T-helper 9 cell (primary cell): ENCODE measurements at places on chromosomes 2 and 18.

DNA sequence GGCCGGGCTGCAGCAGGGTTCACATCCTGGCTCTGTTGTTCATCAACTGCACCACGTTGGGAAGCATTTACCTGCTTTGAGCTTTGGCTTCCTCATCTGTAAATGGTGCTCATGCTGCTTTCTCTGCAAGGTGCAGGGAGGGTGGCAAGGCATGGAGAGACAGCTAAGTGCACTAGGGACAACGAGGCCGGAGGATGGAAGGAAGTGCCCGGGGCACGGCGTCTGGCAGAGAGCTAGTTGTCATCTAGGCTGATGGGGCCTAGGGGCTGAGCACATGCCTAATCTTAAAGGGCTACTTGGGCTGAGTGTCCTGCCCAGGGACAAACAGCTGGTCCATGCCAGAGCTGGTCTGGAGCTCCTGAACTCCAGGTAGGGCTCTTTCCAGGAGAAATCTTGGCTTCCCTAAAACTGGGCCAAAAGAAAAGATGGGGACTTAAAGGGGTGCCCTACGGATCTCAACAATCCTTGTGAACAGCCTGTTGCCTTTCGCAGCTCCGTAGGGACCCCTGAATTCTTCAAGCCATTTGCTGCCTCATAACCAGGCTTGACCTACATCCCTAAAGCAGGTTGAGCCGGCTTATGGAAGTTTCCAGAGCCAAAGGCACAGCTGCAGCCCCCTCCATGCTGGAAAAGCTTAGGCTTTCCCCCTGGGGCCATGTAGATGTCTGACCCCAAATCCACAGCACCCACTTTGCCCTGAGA is 130.8 kb downstream of the SMAD7 start:
- no peak for DNase-seq

GRCh38 chr18:14937271-14937670 is 189.3 kb downstream of the ANKRD30B start:
- no peak for DNase-seq

- no peak for DNase-seq
Observed at GRCh38 chr2:205680067-205680466, 2.2 kb upstream of the NRP2 start.

DNA sequence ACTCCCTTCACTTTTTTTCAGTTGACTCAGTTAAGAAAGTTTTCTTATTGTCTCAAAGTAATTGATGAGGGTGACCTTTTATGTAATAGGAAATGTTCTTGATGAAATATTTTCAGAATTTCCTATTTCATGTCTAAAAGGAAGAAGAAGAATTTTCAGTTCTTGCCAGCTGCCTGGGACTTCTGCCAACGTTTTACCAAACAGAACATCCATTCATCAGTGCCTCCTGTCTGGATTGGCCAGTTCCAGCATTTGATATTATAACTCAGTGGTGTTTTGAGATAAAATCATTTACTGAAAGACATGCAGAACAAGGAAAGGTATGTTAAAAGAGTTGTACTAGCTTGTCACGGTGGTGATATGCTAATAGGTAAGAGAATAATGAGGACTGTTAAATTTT is 104.7 kb upstream of the MYO3B start:
- no peak for DNase-seq

DNA sequence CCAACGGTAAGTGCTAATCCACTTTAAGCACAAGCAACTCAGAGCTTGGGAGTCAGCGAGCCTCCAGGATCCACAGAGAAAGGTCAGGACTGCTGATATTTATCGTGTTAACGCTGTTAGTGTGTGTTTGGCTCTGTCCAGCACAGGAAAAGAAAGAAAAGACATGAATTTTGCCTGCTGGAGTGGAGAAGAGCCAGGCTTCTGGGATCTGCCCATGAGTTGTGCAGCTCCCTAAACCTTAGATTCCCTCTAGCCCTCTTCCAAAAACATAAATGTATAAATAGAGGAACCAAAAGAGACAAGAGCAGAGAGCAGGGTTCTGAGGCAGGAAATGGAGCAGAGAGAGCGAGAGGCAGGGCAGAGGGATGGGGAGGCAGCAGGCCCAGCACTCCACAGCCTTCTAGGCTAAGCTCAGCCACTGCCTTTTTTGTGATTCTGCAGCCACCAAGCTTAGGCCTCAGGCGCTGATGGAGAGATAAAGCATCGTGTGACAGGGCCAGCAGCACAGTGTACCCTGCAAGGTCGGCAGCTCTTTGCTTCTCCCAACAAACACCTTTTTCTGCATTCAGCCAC is 14.5 kb upstream of the MAT2A start:
- DNase-seq, result no peak

DNA sequence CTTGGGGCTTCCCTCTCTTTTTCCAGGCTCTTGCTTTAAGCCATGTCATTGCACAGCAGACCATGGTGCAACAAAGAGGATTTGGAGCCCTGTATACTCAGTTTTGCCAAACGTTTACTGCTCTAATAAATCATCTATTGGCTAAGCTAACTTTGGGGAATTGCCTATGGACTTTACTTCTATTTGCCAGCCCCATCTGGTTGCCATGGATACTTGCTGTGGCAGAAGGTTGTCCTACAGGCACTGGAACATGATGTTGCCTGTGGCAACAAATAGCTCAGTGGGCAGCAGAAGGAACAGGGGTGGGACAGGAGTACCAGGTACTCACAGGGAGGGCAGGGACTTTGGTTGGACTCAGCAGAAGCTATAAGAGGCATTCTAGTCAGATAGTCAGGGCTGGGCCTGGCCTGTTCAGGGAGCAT is 129.7 kb downstream of the CCDC85A start:
- DNase-seq, result no peak

GRCh38 chr18:79525556-79526467 is 130.1 kb downstream of the NFATC1 start:
- DNase-seq, result no peak

- DNase-seq, result no peak
Observed at GRCh38 chr2:3100386-3100785, 277.2 kb downstream of the EIPR1 start.

DNA sequence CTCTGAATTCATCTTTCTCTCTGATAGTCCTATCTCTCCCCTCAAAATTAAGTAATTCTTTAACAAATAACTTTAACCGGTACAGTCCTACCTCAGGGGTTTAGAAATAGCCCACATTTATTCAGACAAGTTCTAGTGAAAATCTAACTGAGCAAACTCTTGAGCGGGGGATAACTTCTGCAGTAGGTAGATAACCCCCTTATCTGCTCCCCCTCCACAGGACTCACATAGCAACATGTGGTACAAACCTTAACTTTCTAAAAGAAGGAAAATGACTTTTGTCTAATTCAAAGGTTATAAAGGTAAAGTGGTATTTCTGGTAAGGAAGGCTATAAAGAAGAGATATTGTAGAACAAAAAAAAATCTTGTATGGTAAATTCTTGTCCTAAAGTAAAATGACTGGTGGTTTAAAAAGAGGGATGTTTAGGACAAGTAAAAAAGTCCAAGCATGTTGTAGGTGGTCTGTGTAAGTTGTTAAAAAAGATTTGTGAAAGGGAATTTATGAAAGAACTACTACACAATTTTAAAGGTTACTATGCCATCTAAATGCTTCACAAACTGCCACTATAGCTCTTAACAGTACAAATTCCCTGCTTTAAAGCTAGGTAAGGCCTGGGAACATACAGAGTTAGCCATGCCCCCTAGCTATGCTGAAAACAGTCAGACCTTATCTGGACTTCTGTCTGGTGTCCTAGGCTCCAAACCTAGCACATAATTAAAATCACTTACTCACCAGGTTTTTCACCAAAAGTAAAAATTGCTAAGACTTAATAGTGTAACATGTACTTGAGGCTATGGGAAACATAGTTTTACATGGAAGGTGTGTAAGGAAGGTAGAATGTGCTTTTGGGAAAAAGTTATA is 8.1 kb upstream of the RPIA start:
- no peak for DNase-seq

DNA sequence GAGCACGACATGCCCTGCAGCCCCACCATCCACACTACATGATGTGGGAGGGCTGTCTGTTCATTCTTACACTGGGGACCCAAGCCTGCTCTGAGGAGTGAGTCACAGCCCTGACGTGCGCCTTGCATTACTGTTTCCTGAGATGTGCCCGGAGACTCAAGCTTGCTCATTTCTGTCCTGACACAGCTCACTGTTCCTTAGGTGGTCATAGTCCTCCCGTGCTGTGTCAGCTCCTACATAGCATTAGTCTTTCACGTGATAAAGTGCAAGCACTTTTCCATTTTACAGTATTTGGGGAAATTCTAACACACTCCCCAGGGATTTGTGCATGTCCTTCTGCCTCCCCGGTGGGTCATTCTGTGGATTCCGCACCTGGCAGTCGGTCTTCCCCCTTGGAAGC is 46.2 kb upstream of the TRIM43B start:
- no peak for DNase-seq

- DNase-seq, result no peak
Observed at GRCh38 chr2:227402959-227403358, 15.2 kb upstream of the SCYGR1 start.

- no peak for DNase-seq
Observed at GRCh38 chr18:8706791-8707555, 1.6 kb downstream of the MTCL1 start.

- DNase-seq, result no peak
Observed at GRCh38 chr2:43098539-43098938, 127.9 kb downstream of the ZFP36L2 start.

DNA sequence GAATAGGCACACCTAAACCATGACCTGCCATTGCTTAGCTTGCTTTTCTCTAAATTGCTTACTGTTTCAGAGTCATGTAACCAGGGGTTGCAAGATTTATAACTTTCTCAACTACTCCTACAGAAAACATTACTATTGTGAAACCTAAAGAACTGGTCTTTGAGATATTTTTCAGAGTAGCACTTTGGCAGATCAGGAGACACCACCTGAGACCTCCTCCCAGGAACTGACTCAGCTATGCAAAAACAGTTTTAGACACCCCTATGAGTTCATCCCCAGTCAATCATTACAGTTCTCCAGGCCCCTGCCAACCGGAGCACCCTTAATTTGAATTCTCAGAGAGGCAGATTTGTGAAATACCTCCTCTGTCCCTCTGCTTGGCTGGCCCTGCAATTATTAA is 80.3 kb downstream of the MBOAT2 start:
- no peak for DNase-seq

- peak; percentile 59 for DNase-seq
Observed at GRCh38 chr2:61853847-61854563, at the start of gene FAM161A. Gene FAM161A (minus strand): TSS chr2:61854060. CDS start chr2:61854041, 19 bp downstream.

- no peak for DNase-seq
Observed at GRCh38 chr18:74930616-74931015, 278.3 kb downstream of the PTGR3 start.

DNA sequence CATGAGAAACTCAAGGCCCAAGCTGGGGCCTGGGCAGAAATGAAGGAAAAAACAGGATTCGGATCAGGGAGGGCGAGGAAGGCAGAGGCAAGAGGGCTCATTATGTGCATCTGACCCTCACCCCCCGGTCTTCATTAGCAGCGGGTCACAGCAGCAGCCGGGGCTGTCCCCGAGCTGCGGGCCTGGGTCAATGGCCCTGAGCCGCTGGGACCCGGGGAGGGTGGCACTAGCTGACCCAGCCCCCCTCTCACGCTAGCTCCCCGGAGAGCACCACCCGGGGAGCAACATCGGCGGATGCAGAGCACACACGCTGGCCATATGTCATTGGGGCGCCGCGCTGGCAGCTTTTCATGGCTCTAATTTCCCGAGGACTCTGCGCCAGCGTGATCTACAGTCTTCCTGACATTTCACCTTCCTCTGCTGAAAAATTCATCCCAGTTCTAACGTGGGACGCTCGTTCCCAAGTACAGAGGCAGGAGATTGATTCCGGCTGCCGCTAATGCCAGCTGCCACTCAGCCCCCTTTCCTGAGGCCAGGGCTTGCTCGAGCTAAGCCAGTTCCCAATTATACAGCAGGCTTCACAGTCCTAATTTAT is 63.7 kb downstream of the EIPR1 start:
- DNase-seq, result no peak

DNA sequence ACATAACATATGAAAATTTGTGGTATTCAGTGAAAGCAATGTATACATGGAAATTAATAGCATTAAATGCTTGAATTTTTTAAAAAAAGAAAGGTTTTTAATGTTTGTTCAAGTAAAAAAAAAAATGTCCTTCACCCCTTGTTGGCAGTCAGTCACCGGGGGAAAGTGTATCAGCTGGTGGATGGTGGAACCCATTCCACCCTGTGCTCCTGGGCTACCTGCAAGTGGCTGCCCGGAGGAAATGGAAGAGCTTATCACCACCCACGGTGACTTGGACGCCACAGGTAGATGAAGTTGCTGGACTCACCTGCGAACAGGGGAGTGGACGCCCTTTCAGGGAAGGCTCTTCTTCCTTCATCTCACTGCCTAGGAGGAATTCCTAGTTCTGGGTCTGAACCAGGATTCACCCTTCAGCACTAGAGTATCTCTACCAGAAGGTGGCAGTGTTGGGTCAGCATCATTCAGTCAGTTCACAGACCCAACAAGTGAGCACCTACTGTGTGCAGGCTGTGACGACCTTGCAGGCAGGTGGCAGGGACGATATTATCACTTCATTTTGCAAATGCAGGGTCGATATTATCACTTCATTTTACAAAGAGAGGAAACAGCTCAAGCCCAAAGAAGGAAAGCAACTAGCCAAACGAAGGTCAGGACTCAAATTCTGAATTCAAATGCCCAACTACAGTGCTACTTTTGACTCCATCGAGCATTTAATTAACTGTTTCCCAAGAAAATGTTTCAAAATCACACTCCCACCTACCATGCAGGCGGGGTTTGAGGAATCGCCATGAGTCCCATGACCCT is 35.8 kb downstream of the CIB4 start:
- no peak for DNase-seq

DNA sequence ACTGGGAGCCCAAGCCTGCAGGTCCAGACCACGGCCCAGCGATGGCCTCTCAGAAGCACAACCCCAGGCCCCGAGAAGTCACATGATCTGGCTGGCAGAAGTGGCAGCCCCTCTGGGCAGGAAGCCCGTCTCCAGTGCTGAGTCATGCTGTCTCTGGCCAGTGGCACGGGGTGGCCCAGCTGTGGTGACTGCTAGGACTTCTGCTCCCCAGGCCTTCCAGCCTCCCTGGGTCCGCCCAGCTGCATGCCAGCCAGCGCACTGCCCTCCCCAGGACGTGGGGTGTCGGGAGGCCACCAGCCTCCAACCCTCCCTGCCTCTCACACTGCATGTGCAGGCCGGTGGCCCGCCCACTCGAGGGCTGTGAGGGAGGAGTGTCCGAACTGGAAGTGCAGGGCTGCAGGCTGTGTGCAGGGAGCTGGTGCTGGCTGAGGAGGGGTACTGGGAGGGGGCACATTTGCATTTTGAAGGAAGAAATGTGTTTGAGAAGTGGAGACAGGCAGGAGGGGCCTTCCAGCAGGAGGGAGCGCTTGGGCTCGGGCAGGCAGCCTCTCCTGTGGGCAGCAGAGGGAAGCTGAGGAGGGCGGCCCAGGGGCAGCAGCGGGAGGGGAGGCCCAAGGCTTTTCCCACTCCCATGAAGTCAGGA is 17.0 kb upstream of the HPCAL1 start:
- no peak for DNase-seq

GRCh38 chr2:73292316-73292905 is 937 bp downstream of the EGR4 start:
- no peak for DNase-seq

DNA sequence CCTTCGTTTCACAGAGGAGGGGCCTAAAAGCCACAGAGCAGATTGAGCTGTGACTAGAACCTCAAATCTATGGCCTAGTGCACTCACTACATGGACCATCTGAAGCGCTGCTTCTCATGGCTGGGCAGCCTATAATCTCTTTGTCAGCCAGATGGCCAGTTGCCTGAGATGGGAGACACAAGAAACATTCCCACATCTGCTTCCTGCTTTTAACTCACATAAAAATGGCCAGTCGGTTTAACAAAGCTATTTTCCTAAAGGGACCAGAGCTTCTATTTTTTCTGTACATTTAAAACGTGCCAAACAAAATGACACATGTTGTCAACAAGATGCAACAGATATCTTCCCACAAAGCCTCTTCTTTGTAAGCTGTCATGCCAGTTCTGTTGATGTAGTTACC is 173.8 kb downstream of the GFPT1 start:
- no peak for DNase-seq

GRCh38 chr2:165634855-165635254 is 159.2 kb downstream of the GALNT3 start:
- DNase-seq, result no peak
